Brain pericyte (primary cell): ENCODE measurements at places on chromosomes 2 and 18.

DNA sequence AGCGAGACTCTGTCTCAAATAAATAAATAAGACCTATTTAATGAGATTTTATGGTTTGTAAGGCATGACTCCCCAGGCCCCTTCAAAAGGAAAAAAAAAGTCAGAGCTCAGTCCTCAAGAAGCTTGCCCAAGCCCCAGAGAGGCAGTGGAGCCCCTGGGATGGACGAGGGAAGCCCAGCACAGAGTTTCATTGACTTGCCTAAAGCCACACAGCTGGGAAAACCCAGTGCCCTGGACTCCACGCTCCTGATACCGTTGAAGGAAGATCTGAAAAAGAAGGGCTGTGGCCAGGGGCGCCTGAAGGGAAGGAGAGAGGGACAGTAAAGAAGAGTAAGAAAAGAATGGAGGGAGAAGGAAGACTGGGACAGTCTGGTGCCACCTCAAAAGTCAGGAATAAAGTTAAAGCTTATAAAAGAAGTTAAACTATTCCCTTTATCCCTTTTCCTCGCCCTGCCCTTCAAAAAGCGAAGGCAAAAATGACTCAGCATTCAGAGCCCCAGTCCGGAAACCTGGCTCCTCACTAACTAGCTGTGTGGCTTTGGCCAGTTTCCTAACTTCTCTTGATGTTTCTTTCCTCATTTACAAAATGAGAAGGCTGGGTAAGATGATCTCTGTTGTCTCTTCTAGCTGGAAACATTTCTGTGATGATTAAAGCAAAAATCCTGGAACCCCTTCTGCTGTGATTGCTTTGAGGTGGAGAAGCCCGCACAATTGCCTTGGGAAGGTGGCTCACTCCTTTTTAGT, 46.7 kb downstream of the LYPD1 start:
- no peak for DNase-seq

DNA sequence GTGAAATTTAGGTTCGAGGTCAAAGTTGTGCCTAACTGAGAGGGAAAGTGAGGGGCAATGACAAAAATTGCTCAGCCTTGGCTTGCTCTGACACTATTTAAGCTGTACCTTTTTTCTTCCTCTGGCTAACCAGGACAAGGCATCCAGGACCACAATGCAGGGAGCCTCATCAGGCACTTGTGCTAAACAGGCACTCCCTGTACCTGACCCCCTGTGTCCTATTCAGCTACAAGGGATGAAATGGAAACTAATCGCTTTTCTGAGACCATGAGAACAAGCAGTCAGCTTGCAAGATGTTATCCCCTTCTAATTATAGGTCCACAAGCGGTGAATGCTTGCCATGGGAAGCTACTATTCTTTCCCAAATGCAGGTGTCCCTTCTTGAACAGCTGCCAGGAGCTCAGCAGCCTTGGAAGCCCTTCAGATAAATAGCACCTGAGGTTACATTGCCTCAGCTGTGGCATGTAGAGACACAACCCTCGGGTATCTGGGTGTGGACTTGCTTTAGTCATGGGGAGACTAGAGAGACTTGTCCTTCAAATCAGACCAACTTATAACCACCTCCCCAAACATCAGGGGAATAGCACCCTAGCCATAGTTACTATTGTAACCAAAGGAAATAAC, 19.1 kb upstream of the ITGA6 start:
- DNase-seq, result no peak

DNA sequence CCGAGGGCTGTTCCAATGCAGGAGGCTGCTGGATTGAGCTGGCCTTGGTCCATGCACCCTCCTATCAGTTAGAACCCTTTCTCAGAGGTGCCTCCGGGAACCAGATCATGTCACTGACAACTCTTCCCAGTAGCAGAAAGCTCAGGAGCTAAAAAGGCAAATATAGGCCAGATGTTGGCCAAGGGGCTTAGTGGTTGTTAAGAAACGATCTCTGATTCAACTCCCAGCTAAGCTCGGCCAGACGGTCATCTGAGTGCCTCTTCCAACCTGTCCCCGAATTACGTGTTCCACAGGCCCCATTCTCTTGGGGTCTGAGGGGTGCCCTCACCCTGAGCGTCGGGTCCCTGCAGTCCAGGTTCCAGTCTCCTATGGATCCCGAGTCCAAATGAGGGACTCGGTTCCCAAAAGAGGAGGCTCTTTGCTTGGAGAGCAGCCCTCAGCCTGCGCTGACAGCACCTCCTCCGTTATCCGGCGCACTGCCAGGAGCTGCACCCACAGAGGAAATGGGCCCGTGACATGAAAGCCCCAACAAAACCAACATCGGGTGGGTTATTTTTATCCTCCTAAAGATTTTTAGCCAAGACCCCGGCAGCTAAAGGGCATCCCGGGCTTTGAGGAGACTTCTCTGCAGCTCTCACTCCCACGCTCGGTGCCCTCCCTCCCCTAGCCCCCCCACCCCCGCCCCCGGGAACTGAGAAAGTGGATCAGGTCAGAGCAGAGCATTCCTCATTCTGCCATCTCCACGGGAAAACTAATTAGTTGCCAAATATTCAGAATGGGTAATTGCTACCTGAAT, 106.6 kb upstream of the ID2 start:
- DNase-seq, result no peak

- no peak for DNase-seq
Observed at GRCh38 chr2:94759211-94759610, 112.0 kb upstream of the TEKT4 start.

GRCh38 chr2:219210196-219210885, 3.8 kb downstream of the ZFAND2B start:
- no peak for DNase-seq

- DNase-seq, result no peak
Observed at GRCh38 chr2:31526946-31527732, 53.6 kb downstream of the SRD5A2 start.

DNA sequence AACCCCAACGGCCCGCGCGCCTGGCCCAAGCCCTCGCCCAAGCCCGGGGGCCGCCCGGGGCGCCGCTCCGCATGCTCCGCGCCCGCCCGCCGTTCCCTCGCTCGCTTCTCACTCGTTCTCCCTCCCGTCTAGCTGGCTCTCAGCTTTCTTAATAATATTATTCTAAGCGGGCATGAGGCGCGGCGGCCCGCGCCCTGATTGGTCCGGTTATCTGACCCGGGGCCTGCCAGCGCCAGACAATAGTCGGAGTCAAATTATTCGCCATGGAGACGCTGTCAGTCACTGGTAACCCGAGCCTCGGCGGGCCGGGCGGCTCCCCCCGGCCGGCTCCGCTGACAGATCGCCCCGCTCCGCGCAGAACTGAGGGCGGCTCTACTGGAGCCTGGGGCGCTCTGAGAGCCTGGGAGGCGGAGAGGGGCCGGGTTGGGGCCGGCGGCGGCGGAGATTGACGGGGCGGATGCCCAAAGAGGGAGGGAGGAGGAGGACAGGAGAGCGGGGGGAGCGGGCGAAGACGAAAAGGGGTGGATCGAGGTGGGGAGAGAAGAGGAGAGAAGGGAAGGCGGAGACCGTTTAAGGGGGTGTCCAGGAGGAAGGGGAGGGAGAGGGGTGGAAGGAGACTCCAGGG, at the start of gene SIX2:
TSS of gene SIX2 (minus strand) at position 150 of the 625 bp plus-strand sequence. CDS start 342 bp downstream, outside the sequence.
- DNase-seq, result peak; percentile 96

DNA sequence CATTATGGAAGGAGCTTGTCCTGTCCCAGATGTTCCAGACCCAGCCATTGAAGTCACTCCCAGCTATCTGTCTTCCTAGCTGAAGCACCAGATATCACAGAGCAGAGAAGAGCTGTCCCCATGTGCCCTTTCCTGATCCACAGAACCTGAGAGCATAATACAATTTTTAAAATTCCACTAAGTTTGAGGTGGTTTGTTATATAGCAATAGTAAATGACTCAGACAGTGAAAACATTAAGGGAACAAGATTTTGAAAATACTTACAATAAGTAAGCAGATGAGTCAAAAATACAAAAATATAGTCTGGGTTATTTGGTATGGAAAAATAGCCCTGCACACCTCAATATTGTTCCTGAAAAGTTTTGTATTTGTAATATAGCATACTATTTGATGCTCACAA, 85.8 kb upstream of the GLS start:
- no peak for DNase-seq

- no peak for DNase-seq
Observed at GRCh38 chr2:60925994-60926740, 44.8 kb downstream of the REL start.

DNA sequence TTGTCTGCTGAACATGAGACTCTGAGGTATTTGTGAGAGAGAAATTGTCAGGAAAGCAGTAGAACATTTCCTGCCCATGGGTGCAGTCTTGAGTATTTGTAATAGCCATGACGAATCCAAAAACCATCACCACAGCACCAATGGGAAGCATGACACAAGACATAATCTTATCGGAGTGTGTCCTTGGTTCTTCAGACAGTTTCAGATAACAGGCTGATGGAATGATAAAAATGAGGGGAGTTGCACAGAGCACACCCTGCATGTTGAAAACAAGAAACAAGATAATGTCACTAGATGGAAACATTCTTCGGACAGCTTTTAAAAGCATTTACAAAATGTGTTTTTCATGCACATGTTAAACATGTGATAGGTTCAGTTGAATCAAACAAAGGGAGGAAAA, 56.9 kb downstream of the SLC38A11 start:
- DNase-seq, result no peak

DNA sequence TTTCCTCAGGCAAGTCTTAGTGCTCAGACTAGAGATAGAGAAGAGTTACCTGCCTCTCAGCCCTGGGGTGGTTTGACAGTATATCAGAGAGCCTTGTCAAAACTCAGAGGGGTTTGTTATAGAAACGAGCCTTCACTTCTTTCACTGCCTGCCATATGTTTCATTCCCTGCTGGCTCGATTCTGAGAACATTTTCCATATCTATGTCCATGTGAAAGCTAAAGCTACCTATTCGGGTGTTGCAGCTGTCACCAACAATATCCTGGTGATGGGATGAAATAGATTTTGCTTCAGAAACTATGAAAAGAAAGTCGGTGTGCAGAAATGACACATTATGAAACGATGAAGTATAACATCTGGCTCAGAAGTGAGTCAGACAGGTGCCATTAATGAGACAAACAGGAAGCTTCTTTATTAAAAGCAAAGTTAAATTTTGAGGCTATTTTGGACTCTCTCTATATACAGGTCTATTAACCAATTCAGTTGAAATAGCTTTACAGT, 56.1 kb upstream of the TANK start:
- no peak for DNase-seq

DNA sequence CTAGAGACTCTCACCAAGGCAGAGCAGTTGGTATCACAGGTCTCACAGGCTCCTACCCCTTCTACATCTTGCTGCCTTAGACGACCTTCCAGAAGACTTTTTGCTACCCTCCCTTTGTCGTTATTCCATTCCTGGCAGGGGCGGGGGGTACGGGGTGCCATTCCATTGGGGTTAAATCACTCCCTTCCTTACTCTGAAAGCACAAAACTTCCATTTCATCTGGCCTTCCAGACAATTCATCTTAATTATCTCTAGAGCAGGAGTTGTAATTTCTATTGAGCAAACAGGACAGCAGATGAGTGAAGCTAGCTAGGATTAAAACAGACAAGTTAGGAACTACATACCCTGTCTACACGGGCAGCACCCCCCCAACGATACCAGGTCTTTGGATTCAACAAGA, 276.2 kb upstream of the TANK start:
- no peak for DNase-seq

- no peak for DNase-seq
Observed at GRCh38 chr2:85853499-85854165, 35.2 kb downstream of the ST3GAL5 start.

GRCh38 chr18:77108821-77109647, 23.5 kb downstream of the MBP start:
- no peak for DNase-seq

- no peak for DNase-seq
Observed at GRCh38 chr2:38039121-38039910, 36.6 kb downstream of the CYP1B1 start.

DNA sequence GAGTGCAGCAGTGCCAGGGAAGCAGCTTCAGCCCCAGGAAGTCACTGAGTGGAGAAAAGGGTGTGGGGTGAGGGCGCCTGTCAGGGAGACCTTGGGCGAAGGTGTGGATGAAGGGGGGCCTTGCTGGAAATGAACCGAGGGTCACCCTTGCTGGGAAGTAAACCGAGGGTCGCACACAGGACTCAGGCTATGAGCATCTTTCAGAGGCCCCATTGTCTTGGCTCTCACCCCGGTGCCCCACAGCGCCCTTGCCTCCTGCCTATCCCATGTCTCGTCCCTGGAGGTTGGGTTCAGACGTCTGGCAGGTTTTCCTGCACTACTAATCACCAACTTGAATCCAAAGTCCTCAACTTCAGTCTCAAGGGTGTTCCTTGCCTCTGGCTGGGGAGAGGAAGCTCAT, 122.8 kb upstream of the PXDN start:
- DNase-seq, result no peak

- no peak for DNase-seq
Observed at GRCh38 chr2:240958366-240959213, 39.8 kb upstream of the SNED1 start.
